Activated T-helper 9 cell treated with anti-CD3 and anti-CD28 coated beads, Interleukin-2, amount 50 U/mL, for 16 hours (primary cell): ENCODE measurements at places on chromosomes 4 and X.
A peak's percentile ranks its signal among the peaks of the same experiment; 100 is the strongest.

DNA sequence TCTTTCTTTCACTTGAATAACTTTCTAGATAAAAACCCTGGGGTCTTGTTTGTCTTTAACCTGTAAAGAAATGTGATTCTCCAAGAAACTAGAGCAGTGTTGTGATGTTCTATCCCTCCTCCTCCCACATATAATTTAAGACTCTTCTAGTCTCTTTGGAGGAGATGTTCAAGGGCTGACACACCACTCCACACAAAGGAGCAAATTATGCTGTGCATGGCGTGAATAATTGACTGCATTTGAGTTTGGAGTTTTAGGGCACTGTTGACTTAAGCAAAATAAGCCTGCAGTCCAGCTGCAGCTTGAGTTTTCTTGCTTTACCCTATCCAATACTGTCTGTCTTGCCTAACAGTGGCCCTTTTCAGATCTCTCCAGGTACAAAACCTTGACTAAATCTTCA is 119.7 kb downstream of the CHRDL1 start:
- DNase-seq, result no peak

DNA sequence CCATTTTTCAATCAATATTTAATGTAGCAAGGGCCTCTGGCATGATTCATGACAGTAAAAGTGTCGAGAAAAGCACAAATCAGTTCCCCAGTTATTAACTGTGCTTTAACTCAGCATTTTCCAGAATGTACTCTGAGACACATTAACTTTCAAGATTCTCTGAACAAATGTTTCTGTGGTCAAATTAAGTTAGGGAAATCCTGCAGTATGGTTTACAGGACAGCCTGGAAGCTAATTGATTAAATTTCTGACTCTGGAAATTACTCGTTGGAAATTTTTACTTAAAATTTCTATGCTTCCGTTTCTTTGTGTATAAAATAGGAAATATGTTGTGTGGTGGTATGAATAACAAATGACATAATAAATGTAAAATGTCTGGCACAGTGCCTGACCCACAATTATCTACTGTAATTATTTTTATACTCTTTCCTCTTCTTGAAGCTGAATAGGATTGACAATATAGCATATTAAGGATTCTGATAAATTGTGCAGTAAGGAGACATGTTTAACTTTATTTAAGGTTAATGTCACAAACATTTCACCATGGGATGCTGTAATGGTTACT is 33.7 kb downstream of the STK32B start:
- DNase-seq, result no peak

DNA sequence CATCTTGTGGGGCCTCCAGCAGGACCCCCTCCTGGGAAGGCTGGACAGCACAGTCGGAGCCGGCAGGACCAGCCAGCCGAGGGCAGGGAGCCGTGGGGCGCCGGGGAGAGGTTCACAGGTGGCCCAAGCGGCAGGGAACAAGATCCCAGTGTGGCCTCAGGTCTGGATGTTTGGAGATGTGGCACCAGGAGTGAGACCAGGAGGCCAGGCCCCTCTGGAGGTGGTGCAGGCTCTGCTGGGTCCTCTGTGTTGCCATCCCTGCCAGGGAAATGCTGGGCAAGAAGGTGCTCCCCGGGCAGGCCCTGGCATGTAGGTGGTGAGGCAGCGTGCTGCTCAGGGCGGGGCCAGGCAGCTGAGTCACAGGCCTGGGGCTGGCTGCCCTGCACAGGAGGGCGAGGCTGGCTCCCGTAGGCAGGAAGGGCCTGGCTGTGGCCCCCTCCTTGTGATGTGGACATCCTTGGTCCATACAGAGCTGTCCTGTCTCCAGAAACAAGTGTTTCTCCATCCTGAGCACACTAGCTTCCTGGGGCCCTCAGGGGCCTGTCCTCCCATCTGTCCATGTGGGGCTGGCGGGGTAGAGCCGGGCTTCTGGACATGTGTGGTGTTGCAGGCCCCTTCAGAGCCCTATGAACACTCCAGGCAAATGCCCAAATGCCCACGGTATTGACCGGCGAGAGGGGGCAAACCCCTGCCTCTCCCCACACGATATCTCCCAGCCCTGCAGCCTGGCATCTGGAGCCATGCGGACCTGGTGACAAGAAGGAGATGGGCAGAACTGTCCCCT is 4.8 kb upstream of the HGFAC start:
- no peak for DNase-seq

GRCh38 chr4:153152501-153153338 is 51.5 kb upstream of the TRIM2 start:
- peak; percentile 44 for DNase-seq

- DNase-seq, result no peak
Measured at GRCh38 chr4:103934178-103934789, 214.5 kb upstream of the TACR3 start.

GRCh38 chr4:110620691-110621327 is 2.1 kb downstream of the PITX2 start:
- no peak for DNase-seq

DNA sequence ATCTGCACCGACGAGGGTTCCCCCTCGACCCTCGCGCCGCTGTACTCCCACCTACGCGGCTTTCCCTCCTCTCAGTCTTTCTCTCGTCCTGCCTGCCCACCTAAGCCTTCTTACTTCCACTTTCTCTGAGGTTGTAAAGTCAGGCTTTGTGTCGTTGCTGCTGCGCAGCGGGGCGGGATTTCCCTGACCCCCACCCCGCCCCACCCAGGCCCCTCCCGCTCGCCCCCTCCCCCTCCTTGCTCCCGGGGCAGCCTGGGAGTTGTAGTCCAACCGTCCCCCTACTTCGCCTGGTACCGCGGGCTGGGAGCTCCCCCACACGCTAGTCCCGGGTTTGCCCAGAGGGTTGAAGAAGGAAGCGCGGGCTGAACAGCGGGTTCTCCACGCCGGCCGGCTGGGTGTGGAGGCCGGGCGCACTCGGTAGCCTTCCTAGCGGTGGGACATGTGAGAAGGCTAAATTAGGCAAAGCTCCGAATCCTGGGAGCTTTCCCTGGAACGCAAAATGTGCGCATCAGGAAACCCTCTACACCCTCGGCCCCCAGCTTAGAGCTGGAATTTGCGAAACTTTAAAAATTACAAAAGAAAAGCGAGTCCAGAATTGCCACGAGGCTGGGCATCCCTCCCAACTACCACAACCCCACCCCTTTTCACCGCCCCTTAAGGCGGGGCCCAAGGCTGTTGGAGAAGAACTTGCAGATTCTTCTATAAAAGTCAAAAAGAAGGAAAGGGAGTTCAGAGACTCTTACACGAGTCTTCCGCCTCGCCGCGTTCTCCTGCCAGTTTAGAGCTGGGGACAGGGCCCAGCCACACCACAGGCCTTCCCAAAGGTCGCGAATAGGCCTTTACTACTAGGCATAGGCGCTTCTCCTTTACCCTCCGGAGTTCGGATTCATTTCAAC is at the start of gene ATP11C:
Gene ATP11C, minus strand, starts transcription at position 153 of the 896 bp plus-strand sequence. CDS start 1,011 bp downstream, outside the sequence.
- peak; percentile 75 for DNase-seq

DNA sequence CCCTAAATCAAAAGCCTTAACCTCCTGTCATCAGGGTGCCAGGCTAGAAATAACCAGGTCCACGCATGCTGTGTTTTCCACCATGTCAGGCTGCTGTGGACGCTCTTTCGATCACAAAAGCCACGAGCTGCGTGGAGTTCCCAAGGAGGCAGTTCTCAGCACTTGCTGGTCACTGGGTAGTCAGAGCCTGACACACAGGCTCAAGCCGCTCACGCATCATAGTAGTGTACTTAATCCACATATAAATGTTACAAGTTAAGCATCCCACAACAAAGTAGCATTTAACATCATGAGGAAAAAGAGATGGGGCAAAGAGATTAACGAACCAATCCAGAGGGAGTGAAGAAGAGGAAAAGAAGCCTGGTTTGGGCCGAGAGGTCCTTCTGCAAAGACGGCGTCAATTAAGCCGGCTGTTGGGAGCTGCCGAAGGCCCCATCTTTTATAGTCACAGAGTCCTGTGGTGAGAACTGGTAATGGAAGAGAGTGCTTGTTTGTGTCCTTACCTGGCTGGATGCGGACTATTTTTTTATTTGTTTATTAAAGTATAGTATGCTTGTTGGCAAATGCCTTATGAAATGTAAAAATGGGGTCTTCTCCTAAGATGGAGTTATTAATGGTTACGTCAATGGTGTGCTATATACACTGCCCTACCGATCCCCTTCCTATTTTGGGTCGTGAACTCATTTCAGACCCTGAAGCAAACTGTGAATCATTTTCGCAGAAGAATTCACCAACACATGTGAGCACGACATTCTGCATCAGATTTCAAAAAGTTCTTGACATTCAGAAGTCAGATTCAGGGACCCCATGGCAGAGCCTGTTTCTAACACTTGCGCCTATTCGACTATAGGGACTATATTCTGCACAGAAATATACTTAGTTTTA is 675 bp downstream of the PRIMPOL start:
- DNase-seq, result no peak

DNA sequence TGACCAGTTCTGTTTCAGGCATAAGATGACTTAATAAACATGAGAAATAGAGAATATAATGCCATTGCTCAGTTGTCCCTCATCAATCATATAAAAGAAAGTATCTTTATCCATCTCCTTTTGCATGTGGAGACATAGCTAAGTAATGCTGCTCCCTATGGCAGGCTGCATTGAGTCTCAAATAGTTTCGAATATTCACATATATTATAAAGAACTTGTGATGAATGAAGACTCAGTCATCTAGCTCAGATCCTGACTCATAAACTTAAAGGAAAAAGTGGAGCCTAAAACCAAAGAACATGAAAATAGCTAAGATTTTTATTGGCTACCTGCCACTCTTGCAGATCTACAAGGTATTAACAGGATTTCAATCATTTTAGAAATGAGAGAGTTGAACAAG is 11.7 kb upstream of the TLL1 start:
- no peak for DNase-seq

- DNase-seq, result no peak
Measured at GRCh38 chr4:26468283-26468949, 21.9 kb downstream of the CCKAR start.

GRCh38 chrX:20414066-20414465 is 147.4 kb upstream of the RPS6KA3 start:
- no peak for DNase-seq

GRCh38 chrX:112840382-112841113 is at the start of gene AMOT:
Gene AMOT (minus strand): TSS chrX:112840831. CDS start chrX:112823126, 17,705 bp downstream.
- peak; percentile 41 for DNase-seq

DNA sequence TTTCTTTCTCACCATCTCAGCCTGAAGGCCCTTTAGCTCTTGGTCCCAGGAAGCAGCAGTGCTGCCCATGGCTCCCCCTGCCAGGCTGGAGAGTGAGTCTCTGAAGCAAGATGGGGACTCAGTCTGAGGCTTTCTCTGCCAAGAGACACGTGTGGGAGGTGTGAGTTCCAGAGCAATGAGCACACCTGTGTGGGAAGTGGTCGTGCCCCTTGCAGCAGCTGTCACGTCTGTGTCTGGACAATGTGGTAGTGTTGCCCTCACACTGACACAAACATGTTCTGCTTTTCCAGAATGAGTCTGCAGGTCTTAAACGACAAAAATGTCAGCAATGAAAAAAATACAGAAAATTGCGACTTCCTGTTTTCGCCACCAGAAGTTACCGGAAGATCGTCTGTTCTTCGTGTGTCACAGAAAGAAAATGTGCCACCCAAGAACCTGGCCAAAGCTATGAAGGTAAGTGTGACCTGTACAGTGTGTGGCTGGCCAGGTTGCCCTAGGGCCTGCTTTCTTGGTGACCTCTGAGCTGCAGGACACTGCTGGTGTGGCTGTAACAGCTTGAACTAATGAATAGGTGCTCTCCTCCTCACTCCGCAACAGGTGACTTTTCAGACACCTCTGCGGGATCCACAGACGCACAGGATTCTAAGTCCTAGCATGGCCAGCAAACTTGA is 1.9 kb downstream of the TACC3 start:
- DNase-seq, result peak; percentile 38

DNA sequence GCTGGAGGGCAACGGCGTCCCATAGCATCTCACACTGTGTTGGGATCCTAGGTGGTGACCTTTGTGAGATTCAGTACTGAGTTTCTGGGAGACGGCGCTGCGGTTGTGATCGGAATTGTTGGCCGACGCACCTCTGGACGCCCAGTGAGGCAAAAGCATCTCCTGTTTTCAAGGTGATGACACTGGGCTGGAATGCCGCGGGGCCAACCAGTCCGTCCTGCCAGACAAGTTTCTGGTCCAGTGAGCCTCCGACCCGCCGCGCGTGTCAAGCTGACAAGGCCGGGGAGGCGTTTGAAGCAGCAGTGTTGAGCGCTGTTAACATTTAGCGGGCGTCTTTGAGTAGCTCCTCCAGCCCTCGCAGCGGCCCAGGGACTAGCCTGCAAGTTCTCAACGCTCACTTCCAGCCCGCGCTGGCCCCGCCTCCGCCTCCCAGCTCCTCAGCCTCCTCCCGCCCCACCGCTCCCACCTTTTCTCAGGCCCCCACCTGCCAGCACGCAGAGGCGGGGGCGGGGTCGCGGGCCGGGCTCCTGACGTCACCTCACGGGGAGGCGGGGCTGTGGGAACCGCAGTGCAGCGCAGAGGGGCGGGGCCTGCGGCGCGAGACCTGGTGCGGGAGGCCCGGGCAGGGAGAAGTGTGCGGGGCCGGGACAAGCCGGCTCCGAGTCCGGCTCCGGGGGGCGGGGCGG is 482 bp upstream of the CDS1 start:
- DNase-seq, result peak; percentile 86

GRCh38 chr4:73070074-73070390 is 516 bp upstream of the COX18 start:
- no peak for DNase-seq
